ENCODE measurements at places on chromosomes 1 and 21.

- no peak for DNase-seq
These were observed 48.5 kb downstream of the BACE2 start for GRCh38 chr21:41216486-41216885.

GRCh38 chr1:68183895-68184294, 48.4 kb downstream of the WLS start:
- no peak for DNase-seq

DNA sequence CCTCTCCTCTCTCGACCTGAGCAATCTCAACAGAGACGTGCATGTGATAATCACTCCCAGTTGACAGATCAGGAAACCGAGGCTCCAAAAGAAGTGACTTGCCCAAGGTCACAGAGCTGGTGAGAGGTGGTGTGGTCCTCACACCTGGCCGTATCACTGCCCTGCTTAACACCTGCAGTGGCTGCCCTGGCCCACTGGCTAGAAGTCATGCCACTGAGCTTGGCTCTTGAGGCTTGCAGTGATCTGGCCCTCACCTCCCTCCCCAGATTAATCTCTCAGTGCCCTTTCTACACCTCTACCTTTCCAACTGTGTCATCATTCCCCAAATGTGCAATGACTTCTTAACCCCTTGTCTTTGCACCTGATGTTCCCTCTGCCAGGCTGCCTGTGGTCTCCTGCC, 38.8 kb downstream of the CDCP2 start:
- no peak for DNase-seq

GRCh38 chr1:227541129-227541528, 22.2 kb upstream of the ZNF678 start:
- DNase-seq: no peak

DNA sequence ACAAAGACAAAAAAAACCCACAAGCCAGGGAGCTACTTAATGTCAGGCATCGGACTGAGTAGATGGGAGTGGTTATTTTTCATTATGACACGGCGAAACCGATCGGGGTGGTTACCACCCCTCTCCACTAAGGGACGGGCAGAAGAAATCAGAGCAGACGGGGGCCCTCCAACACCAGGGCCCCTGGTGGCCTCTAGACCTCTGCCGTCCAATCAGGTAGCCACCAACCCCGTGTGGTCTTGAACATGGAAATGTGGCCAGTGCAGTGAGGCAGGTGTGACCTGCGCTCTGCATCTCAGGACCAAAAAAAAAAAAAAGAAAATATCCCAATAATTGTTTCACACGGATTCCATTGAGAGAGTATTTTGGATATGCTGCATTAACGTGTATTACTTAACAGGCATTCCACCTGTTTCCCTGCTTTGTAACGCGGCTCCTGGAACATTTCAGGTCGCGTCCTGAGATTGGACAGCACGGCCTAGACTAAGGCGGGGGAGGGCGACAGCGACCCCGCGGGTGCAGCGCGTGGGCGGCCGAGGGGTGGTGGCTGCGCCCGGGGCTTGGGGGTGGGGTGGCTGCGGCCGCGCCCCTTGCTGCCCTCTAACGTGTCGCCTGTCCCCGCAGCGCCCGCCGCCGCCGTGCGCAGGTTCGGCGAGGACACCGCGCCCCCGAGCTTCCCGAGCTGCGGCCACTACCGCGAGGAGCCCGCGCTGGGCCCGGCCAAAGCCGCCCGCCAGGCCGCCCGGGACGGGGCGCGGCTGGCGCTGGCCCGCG, 48.3 kb downstream of the SIM2 start:
- DNase-seq: no peak

GRCh38 chr1:58249737-58250586, 296.6 kb downstream of the OMA1 start:
- DNase-seq: no peak

GRCh38 chr1:32199043-32199716, 1.2 kb upstream of the CCDC28B start:
- DNase-seq: no peak

- peak; percentile 79 for DNase-seq
These were observed 75.8 kb downstream of the CTH start for GRCh38 chr1:70486676-70487458.

- DNase-seq: no peak
These were observed 13.3 kb downstream of the TRIM11 start for GRCh38 chr1:228393268-228393701.

DNA sequence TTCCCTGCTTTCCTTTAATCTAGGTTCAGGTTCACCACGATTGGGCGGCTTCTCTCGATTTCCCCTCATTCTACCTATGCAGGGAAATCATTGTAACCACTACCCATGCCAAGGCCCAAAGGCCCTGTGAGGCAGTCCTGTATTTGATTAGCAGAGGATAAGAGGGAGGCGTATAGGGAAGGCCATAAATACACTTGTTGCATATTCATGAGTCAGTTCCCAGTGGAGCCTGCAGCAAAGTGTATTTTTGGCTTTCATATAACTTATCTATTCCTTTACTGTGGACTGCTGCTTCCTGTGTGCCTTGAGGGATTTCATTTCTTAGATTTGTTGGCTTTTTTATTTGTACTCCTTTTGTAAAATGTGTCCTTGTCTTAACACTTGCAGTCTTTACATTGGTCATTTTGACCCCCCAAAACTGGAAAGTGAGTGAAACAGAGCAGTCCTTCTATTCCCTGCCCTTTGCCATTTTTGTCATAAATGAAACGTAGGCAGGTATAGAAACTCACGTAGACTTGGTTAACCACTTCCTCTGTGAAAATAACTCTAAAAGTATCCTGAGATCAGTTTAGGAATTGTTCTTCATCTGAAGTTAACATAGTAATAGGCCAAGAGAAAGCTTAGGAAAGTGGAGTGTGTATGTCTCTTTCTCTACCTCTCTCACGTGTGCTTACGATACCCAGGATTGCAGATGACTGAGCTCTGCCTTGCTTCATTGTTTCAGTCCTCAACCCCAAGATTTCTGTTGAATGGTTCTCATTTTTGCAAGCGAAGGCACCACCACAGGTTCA, 19.6 kb upstream of the KCNQ4 start:
- DNase-seq: no peak

- DNase-seq: no peak
These were observed 3.5 kb upstream of the LRIF1 start for GRCh38 chr1:110967256-110967655.

- DNase-seq: no peak
These were observed 10.0 kb upstream of the DNAH14 start for GRCh38 chr1:224919508-224919907.

DNA sequence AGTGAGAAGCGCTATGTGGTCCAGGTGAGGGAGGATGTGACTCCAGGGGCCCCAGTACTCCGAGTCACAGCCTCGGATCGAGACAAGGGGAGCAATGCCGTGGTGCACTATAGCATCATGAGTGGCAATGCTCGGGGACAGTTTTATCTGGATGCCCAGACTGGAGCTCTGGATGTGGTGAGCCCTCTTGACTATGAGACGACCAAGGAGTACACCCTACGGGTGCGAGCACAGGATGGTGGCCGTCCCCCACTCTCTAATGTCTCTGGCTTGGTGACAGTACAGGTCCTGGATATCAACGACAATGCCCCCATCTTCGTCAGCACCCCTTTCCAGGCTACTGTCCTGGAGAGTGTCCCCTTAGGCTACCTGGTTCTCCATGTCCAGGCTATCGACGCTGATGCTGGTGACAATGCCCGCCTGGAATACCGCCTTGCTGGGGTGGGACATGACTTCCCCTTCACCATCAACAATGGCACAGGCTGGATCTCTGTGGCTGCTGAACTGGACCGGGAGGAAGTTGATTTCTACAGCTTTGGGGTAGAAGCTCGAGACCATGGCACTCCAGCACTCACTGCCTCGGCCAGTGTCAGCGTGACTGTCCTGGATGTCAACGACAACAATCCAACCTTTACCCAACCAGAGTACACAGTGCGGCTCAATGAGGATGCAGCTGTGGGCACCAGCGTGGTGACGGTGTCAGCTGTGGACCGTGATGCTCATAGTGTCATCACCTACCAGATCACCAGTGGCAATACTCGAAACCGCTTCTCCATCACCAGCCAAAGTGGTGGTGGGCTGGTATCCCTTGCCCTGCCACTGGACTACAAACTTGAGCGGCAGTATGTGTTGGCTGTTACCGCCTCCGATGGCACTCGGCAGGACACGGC, 2.2 kb downstream of the CELSR2 start:
- no peak for DNase-seq

DNA sequence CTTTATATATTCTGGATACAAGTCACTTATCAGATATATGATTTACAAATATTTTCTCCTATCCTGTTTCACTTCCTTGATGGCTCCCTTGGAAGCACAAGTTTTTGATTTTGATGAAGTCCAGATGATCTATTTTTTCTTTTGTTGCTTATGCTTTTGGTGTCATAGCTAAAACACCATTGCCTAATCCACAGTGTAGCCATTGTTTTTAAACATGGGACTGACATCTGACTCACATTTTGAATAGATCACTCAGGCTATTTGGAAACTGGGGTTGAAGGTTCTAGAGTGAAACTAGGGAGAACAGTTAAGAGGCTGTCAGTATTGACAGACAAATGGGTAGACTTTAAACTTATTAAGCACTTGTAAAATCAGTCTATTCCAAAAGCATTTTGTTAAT, 16.6 kb downstream of the AK4 start:
- peak; percentile 49 for DNase-seq

- peak; percentile 14 for DNase-seq
These were observed 1632.3 kb downstream of the KCNT2 start for GRCh38 chr1:194975913-194976312.

DNA sequence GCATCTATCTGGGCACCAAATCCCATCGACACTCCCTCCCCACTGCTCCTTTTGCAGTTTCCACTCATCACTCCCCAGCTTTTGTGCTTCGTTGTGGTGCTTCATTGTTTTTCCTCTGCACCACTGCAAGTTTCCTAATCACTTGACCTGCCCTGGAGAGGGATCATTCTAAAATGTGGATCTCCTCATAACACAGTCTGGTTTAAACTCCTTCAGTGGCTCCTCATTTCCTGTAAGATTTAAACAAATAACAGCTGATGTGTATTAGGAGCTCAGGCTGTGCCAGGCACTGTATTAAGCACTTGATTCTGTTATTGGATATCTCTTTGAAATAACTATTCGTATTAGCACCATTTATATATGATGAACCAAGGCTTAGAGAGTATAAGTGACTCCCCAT, 51.3 kb downstream of the MAP10 start:
- DNase-seq: no peak

DNA sequence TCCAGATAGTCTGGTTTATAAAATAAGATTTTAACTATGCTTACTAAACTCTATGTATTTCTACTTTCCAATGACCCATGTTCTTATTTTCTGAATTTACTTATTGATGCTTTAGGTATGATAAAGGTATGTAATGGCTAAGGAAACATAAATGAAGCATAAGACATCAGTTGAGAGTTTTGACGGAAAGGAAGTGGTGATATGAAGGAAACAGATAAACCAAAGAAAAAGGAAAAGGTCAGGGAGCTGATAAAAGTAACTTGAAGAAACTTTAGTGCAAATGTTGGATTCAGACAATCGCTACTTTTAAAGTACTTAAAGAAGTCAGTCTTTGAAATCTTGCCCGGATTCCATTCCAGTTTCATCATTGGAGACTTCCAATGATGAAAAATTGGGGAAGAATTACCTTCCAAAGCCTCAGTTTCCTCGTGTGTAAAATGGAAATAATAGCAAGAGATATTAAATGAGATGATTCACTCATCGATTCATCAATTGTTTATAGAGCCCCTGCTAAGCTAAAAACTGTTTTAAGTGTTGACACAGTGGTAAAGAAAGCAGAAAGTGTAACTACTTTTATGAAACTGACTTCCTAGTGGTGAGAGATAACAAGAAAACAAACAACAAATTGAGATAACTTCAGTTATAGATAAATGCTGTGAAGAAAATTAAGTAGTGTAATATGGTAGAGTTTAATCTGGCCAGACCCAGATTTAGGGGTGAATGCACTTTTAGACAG, 10.6 kb downstream of the PTPRC start:
- DNase-seq: no peak

- DNase-seq: no peak
These were observed 44.6 kb downstream of the COQ8A start for GRCh38 chr1:226984521-226985238.

- DNase-seq: no peak
These were observed 234.4 kb upstream of the CHRM3 start for GRCh38 chr1:239151937-239152336.

- DNase-seq: no peak
These were observed 35.1 kb upstream of the CCDC27 start for GRCh38 chr1:3717041-3717714.

DNA sequence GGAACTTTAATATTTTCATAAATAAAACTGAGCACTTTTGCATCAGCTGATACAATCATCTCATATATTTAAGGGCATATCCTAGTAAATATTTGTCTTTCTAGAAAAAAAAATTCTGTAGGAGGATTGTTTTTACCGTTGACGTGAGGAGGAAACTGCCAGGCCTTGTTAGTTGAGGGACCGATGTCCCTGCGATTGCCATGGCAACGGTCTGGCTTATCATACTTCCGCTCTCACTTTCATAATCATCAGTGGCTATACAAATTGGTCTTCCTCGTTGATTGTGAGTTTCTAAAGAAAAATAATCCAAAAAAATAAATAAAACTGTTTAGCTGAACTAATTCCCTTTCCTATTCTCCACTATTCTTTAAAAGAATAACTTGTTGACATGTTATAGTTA, 69.3 kb upstream of the ANGPTL3 start:
- no peak for DNase-seq

DNA sequence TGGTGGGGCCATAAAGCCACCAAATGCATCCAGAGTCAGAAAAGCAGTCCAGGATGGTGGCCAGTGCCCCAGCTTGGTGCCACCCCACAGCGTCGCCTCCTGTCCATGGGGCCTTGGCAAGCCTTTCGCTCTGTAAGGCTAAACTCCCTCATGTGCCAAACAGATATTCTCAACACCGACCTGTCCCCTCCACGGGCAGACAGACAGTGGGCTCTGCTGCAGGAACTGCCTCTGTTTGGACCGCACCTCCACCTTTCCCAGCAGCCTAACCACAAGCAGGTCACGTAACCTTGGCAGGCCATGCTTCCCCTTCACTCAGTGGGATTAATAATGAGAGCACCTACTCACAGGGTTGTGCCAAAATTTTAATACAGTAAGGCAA, 11.7 kb downstream of the RUNX1 start:
- DNase-seq: no peak

Measured in skeletal muscle cell (primary cell).